ENCODE measurements at places on chromosomes 12 and 14.

- no peak for DNase-seq
Observed at GRCh38 chr12:3836641-3837040, 36.6 kb downstream of the PARP11 start.

- DNase-seq: no peak
Observed at GRCh38 chr12:30457621-30458289, 237.9 kb downstream of the IPO8 start.

GRCh38 chr14:60183741-60184140, 18.5 kb upstream of the DHRS7 start:
- DNase-seq: no peak

- DNase-seq: no peak
Observed at GRCh38 chr12:55694651-55695050, 13.1 kb downstream of the ITGA7 start.

- no peak for DNase-seq
Observed at GRCh38 chr12:15858353-15858752, 23.8 kb upstream of the STRAP start.

GRCh38 chr14:103705118-103705503, 10.1 kb downstream of the XRCC3 start:
- DNase-seq: no peak

- DNase-seq: no peak
Observed at GRCh38 chr12:130579231-130579630, 136.9 kb downstream of the RIMBP2 start.

DNA sequence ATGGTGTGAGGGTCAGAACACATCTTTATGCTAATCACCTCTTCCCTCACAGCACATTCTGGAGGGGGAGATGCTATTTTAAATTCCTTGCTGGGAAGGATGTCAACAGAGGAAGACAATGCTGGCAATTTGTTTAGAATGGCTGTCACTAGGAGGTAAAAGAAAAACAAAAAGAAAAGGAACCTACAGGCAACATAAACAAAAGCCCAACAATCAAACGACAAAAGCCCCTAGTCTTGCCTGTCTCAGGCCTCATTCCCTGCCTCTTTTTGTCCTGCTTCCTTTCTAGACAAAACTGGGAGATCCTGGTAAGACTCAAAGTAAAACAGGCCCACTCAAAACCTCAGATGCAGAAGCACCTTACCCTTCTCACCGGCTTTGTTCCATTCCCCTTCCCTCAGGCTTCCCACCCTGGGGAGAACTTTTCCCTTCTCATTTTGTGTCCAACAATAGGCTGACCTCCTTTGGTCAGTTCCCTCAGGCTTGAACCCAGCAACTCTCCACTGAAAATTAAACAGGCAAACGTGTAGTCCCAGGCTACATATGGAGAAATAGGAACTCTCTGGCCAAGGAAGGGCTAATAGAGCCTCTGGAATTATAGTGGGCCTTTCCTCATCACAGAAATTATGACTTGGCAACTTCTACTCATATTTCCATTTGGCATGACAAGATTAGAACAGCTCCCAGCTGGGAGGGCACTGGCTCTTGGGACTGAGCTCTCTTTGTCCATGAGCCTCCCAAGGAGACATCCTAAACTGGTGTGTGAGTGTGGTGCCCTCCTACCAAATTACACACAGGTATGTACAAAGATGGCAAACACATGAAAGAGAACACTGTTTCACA, 193.0 kb downstream of the MON2 start:
- no peak for DNase-seq

- no peak for DNase-seq
Observed at GRCh38 chr14:42293180-42293579, 686.5 kb downstream of the LRFN5 start.

- no peak for DNase-seq
Observed at GRCh38 chr14:74695406-74695805, 17.5 kb downstream of the AREL1 start.

DNA sequence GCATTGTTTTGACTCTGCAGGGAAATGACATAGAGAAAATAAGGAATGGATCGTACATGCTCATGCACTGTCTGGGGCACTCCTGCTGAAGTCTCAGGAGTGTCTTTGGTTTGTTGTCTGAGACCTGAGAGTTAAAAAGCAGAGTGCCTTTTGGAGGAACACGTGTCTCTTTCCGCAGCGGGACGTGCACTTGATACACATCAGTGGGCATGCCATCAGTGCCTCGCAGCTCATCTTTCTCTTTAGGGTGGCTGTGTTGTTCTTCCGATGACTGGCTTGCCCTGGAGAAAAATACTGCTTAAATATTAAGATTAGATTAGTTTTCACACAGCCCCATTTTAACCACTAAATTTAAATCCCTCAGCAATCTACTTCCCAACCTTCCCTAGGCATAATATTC, 835.9 kb downstream of the DIO2 start:
- DNase-seq: no peak

GRCh38 chr14:36659822-36660735, 1.6 kb upstream of the PAX9 start:
- DNase-seq: no peak

GRCh38 chr12:27220055-27220987, 23.8 kb upstream of the STK38L start:
- no peak for DNase-seq

GRCh38 chr14:59132796-59133494, 55.5 kb upstream of the DAAM1 start:
- DNase-seq: no peak

- DNase-seq: no peak
Observed at GRCh38 chr14:101174522-101174838, 271.0 kb upstream of the RTL1 start.

GRCh38 chr12:126210448-126210847, 1145.2 kb downstream of the AACS start:
- DNase-seq: no peak

DNA sequence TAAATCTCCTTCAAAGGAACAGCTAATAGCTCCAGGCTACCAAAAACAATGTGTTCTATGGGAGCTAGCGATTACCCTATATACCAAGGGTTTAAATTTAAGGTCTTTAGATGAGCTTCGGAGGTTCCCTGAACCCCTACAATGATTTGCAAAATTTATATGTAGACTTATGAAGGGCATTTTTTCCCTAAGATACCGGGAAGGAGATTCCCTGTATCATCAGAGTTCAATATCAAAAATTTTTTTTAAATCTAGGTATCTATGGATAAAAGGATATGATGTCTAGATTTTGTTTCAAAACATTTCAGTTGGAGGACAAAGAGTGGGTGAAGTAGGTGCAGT, 17.9 kb upstream of the COL2A1 start:
- DNase-seq: no peak

DNA sequence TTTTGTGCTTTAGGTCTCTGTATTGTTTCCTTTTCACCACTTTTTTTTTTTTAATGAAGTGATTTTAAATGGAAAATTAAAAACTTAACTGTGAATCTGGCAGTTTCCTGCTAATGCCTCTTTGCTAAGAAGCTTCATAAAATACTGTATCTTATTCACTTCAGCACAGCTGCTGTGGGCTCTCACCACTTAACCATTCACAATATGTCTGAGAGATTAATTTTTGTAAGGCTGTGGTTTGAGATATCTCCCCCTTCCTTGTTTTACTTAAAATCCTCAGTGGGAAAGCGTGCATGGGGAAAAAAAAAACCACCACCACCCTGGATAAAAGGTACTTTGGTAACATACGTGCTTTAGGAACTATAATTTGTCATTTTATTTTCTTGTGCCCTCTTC, 115.9 kb downstream of the ETV6 start:
- DNase-seq: no peak

DNA sequence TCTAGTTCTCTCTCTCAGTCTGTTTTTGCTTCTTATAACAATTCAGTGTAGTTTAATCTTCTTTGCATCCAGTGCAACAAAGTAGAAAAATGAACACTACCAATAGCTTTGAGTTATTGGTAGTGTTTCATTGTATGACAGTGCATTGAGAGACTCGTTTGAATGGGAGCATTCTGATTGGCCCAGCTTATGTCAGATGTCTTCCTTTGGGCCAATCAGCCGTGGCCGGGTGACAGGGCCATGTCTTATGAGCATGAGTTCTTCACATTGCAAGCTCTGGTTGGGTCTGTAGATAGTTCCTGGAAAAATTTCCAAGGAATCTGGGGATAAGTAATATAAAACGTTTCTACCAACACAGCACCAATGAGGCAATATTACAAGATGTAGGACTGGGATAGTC, 36.5 kb downstream of the GYS2 start:
- DNase-seq: no peak

- no peak for DNase-seq
Observed at GRCh38 chr14:21191809-21192446, 36.1 kb upstream of the OR5AU1 start.

DNA sequence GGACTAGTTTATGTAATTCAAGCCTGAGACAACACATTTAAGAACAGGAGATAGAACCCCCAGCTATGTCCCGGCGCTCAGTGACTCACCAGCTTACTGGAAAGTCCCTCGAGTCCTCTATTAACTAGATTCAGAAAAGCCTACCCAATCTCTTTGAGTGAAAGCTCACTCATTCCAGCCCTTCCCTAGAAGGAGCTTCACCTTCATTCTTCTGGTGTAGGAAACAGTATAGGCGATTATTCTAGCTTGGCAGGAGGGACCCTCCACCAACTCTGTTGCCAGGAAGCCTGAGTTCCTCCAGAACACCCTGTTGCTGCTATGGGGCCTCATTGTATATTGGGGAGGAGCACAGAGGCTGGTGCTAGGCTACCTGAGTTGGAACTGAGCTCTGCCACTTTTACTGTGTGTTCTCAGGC, 57.2 kb upstream of the AEBP2 start:
- DNase-seq: no peak

- no peak for DNase-seq
Observed at GRCh38 chr12:47835006-47835830, 15.5 kb upstream of the HDAC7 start.

- DNase-seq: no peak
Observed at GRCh38 chr12:121797937-121798786, 4.7 kb upstream of the RHOF start.

GRCh38 chr12:113174461-113175384, 10.6 kb downstream of the DDX54 start:
- DNase-seq: peak; percentile 79

DNA sequence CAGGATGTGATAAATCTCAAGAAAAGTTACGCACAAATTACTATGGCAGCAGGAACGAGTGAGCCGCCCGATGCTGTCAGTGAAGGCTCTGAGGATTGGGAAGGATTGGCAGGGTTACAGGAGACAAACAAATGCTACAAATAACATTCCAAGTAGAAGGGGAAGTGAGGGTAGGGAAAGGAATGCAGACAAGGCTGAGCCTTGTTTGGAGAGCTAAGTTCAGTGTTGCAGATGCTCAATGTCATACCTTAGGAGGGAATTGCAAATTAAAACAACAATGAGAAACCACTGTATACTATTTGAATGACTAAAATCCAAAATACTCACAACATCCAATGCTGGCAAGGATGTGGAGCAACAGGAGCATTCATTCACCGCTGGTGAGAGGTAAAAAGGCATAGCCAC, 1.3 kb downstream of the CLEC9A start:
- DNase-seq: no peak

- DNase-seq: no peak
Observed at GRCh38 chr12:131564845-131565244, 146.0 kb upstream of the SFSWAP start.

GRCh38 chr14:90519262-90519920, 122.6 kb downstream of the CALM1 start:
- DNase-seq: no peak

- DNase-seq: no peak
Observed at GRCh38 chr12:25009496-25010092, 60.7 kb upstream of the BCAT1 start.

DNA sequence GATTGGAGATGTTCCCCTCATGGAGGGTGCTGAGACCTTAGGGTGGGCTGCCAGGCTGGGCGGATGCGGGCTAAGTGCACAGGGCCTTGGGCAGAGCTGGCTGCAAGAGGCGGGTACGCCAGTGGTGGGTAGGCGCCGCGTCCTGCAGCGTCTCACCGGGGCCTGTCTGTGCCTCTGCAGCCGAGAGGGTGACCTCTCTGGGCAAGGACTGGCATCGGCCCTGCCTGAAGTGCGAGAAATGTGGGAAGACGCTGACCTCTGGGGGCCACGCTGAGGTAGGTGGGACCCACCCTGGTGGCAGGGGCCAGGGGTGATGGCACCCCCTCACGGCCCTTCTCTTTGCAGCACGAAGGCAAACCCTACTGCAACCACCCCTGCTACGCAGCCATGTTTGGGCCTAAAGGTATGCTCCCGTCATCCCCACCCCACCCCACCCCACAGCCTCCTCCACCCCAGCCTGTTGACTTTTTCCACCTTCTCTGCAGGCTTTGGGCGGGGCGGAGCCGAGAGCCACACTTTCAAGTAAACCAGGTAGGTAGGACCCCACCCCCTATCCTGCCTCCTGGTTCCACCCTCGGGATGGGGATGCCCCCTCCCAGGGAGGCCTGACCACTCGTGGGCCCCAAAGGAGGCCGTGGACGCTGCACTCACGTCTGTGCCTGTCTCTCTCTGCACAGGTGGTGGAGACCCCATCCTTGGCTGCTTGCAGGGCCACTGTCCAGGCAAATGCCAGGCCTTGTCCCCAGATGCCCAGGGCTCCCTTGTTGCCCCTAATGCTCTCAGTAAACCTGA, 1.5 kb downstream of the CRIP1 start:
- no peak for DNase-seq

GRCh38 chr14:88195676-88196075, 127.4 kb downstream of the KCNK10 start:
- DNase-seq: no peak

DNA sequence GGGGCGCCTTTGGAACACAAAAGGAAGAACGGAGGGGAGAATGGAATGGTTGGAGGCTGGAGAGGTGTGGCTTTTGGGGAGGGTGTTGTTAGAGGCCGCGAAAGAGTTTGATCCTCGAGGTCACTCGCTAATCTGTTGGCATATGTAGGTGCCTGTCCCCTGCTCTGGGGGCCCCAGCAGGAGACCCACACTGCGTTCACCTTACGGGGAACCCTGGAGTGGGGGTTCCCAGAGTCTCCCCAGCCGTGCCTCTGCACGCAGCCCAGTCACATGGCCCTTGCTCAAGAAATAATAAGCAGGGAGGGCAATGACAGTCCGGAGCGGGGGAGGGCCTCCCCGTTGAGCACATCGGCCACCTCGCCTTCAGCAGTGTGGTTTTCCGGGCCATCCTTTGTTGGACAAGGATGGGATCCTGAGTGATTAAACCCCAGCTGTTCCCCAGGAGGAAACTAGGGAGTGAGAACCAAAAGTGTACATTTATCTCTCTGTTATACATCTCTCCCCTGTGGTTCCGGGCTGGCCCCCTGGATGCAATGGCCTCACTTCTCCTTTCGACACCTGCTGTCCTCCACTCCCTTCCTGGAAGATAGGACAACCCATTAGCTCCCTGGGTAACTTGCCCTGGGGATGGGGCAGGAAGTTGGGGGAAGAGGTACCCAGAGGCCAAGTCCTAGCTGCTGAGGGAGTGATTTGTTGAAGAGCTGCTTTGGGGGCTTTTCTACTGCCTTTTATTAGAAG, 1.3 kb downstream of the PLEKHG3 start:
- no peak for DNase-seq

- DNase-seq: no peak
Observed at GRCh38 chr12:89350260-89350629, 2.1 kb downstream of the DUSP6 start.

All from activated CD8-positive, alpha-beta memory T cell treated with anti-CD3 and anti-CD28 coated beads for 48 hours (primary cell).